ENCODE measurements at places on chromosomes 13 and 19.

GRCh38 chr13:41310963-41311405 lies at the start of gene NAA16:
TSS of gene NAA16 (plus strand) at chr13:41311267. CDS start at chr13:41311529, 262 bp downstream.
- DNase-seq: peak; percentile 21

DNA sequence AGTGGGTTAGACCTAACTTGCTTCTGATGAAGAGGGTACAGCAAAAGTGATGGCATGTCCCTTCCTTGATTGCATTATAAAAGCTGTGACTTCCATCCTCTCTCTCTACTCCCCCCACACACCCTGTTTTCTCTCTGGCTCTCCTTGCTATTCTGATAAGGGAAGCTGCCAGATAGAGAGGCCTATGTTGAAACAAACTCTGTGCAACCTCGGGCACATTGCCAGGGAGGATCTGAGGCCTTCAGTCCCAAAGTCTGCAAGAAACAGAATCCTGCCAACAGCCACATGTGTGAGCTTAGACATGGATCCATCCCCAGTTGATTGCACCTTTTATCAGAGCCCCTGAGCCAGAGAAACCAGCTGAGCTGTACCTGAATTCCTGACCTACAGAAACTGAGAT lies 44.8 kb upstream of the ARGLU1 start:
- no peak for DNase-seq

DNA sequence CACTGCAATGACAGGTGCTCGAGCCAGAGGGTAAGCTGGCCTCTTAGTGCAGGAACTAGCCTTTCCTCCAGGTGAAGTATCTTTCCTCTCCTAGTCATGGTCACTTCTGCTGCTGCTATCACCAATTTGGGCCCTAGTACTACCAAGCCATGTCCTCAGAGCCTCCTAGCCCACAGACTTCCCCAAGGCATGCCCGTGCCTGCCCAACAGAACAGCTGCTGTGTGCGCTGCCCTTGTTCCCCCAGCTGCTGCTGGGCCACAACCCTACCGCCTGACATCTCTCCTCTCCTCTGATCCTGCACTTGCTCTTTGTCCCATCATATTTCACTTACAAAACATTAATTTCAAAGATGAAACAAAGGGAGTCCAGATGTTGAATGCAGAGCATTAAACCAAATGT lies 168.5 kb upstream of the FREM2 start:
- no peak for DNase-seq

DNA sequence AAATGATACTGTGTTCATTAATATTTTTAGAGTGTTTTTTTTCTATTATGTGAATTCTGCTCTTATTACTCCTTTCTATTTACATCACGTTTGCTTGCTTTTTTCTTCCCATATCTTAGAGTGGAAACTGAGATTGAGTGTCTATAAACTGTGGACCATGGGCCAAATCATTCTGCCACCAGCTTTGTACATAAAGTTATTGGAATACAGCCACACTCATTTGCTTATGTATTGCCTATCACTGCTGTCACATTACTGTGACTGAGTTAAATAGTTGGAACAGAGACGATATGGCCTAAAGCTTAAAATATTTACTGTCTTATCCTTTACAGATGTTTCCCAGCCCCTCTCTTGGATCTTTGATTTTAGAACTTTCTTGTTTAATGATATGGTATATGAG lies 260.4 kb downstream of the MAB21L1 start:
- DNase-seq: no peak

- DNase-seq: no peak
These were observed 180.6 kb downstream of the COG6 start for GRCh38 chr13:39836038-39836437.

- DNase-seq: no peak
These were observed 49.5 kb downstream of the KDM4B start for GRCh38 chr19:5018224-5019015.

- no peak for DNase-seq
These were observed 1.0 kb downstream of the MBOAT7 start for GRCh38 chr19:54188215-54188871.

- no peak for DNase-seq
These were observed 27.6 kb upstream of the NEK3 start for GRCh38 chr13:52187029-52187423.

GRCh38 chr19:38665219-38665931 lies 17.9 kb downstream of the ACTN4 start:
- DNase-seq: no peak

DNA sequence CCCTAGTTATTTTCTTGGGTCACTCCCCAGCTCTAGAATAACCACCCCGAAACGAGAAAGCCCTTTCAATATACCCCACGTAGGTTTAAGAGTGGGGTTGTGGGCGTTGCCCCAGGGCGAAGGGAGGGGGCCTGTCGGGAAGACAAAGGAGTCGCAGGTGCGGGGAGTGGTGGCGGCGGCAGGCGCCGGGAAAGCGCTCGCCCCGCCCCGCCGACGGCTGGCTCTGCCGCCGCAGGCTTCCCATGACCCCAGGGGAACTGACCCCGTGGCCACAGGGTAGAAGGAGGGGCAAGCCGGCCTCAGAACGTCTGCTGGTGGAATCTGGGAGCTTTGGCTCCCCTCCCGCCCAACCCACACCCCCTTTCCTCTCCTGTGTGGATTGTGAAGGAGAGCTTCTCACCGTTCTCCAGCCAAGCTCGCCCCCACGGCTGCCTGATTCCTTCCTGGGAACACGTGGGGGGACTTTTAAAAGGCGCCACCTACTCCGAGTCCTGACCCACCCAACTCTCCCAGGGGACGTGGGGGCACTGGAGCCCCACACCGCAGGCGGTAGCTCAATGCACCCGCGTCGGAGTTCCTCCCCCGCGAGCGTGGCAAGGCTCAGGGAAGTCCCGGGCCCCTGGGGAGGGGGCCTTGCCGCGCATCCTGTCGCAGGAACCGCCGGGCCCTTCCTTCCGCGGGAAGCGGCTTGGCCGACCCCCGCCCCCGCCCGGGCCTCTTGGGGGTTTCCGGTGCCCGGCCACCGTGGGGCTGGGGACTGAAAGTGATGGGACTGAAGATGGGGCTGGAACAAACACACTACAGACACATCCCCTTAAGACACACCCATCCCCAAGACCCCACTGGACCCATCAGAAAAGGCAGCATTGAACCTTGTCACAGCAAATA lies 5.5 kb downstream of the IER2 start:
- no peak for DNase-seq

- no peak for DNase-seq
These were observed 918.8 kb upstream of the MIR17HG start for GRCh38 chr13:90428522-90429210.

DNA sequence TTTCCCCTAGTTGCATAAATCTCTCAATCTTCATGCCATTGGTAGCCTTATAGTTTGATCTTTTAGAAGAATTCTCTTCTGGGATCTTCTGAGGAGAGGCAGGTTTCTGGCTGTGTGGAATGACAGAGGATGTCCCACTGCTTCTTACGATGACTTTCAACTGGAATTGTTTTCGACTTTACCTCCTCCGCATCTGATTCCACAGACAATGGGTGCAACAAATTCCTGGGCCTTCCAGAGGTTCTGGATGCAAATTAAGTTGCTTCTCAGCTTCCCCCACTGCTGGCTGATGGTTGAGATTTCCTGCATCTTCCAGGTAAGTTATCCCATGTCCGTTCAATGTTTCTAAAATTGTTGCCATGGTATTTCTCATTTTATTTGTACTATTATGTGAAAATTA lies 142.3 kb upstream of the TSC22D1 start:
- DNase-seq: no peak

Measured in NCI-H2081 treated with DMSO at 0.1 percent for 48 hours (cell line).